ENCODE measurements at places on chromosomes 3 and 15.

DNA sequence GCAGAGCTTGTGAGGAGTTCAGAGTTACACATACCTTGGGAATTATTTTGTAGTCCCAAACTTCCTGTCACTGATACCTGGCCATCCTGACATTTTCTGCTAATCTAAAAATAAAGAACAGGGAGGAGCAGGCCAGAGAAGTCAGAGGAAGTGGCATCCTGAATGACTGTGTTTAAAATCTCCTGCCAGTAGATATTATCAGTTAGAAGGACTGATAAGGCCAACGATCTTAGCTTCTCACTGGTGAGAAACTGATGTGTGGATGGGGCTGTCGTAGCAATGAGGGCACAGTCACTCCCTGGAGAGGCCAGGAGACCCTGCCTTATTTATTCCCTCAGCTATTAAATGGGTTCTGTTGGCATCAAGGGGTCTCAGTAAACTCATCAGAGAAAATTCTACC is 115.1 kb downstream of the DGKG start:
- no peak for DNase-seq

DNA sequence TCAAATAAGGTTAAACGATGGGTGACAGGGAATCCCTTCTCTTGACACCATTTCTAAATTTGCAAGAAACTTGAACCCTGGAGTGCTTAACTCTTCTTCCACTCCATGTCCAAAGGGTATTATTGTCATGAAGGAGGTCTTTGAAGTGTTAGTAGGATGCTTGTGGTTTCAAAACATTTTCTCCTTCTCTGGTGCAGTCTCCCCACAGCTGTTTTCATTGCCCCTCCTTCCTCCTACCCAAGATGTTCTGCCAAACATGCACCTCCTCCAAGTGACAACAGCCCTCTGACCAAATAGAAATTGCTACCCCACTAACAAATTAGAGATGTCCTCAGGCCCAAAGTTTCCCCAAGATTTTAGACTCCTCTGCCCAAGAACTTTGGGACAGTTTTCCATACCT is 151.4 kb downstream of the POLR2M start:
- no peak for DNase-seq

DNA sequence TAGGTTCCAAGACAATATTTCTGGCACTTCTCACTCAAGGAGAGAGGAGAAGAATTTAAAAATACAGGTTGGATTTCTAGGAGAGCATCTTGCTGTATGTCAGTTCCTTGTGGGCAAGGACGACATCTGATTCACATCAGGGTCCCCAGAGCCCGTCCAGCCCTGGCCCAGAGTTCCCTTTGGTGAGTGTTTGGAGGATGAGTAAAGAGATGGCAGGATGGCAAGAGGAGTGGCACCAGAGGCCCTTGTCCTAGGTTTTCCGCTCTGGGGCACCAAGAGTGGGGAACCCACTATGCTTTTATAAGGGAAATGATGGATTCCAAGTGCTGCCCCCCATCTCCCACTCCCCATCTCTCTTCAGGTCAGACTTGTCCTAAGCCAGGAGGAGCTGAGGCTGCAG is 181.8 kb downstream of the TBC1D2B start:
- no peak for DNase-seq

- DNase-seq, result no peak
These were observed 32.5 kb upstream of the ZNF445 start for GRCh38 chr3:44510000-44510368.

- no peak for DNase-seq
These were observed 35.8 kb downstream of the NIPA2 start for GRCh38 chr15:22874256-22874655.
